ENCODE measurements at places on chromosomes 2 and 18.
A peak's percentile ranks its signal among the peaks of the same experiment; 100 is the strongest.

GRCh38 chr2:196266351-196266750 is 95.0 kb upstream of the STK17B start:
- no peak for DNase-seq

DNA sequence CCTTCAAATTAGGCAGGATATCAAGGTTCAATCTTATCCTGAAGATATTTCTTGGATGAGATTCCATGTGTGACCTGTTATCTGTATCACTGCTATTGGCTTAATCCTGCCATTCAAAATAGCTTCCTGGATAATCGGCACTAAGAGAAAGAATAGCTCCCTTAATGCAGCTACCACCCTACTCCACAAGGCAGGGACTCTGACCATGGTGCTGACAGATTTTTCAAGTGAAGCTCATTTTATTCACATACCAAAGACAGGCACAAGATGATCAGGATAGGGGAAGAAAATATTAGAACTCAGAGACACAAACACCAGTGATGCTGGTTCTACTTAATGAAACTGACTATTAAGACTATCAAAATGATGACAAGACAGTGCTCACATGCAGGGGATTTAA is 74.9 kb downstream of the ORC4 start:
- peak; percentile 4 for DNase-seq

- no peak for DNase-seq
Measured at GRCh38 chr2:234976479-234977227, 24.8 kb downstream of the SH3BP4 start.

DNA sequence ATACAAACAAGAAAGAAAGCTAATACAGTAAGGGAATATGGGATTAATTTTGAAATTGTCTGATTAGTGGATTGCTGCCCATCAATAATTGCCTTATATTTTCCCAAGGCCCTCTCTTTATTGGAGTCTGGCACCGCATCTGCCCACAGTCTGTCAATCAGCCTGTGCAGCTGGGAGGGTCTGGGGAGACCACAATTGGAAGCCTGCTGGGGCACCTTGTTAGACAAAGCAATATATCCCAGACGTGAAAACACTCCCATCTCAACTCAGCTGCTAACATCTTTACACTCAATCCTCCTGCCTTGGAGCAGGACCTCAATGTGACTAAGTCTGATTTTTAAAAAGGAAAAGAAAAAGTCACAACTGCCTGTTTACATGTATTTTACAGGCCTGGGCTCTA is 258.6 kb downstream of the SRBD1 start:
- no peak for DNase-seq

DNA sequence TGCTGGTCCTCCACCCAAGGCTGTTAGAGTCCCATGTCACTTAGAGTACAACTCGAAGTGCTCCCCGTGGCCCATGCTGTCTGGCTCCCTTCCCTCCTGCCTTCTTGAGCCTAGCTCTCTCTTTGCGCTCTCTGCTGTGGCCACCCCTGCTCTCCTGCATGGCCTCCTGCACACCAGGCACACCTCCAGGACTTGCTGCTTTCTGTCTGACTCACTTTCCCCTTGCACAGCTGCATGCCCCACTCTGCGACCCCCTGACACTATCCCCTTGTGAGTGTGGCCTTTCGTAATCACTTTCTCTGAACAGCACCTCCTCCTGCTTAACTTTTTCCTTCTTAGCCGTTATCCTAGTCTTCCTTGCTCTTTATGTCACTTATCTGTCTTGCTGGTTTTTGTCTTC is 343.6 kb downstream of the TGIF1 start:
- DNase-seq = no peak

DNA sequence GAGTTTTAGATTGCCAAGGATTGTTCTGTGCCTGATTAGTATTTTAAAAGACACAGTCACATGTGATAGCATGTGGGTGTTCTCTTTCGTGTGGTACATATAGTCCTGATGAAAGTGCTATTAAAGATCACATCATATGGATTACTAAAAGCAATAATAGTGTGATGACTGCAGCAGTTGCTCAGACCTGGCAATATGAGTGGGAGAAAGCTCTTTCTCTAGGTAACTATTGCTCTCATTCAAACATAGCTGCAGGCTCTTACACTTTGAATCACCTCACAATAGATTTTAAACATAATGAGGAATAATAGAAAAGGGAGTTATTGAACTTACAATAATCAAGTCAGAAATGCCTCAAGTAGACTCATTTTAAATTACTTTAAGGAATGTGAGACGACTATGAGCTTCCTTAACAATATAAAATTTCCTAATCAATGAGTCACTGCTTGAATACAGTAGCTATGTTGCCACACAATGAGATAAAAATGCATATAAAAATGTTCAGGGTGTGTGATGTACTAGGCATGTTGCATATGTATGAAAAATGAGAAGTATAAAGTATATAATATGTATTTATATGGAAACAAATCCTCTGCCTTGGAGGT is 452.1 kb downstream of the TMX3 start:
- peak; percentile 27 for DNase-seq

GRCh38 chr2:239723486-239724193 is 301.5 kb downstream of the NDUFA10 start:
- no peak for DNase-seq

DNA sequence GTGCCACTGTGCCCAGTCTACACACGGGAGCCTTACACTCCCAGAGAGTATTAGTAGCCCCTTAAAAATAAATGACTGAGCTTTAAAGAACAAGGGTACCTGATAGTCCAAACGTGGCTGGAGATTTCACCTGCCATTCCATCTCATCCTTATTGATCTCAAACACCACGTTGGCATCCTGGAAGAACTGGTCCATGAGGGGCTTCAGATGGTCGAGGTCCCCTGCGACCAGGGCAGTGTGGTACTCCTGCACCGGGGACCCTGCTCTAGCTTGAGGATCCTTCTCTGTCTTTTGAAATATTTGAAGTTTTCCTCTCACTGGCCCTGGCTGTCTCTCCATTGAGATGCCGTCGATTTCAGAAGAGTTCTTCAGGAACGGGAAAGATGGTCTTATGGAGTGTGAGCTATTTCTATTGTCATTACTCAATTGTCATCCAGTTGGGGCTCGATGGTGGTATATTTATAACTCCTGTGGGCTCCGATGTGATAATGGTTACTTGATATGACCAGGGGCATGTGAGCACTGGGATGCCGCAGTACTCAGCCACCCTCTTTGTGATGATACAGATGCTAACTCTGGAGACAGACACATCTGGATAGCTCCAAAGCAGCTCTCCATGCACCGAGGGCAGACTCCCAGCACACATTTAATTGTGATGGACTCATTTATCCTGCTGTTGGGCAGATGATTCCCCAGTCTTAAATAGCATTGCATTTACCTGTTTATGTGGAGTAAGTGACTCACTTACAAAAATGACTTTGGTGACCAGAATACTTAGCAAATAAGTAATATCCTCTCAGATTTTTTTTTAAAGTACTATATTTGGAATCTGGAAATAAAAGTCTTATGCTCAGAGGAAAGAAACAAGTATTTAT is 22.8 kb downstream of the ASB18 start:
- no peak for DNase-seq

DNA sequence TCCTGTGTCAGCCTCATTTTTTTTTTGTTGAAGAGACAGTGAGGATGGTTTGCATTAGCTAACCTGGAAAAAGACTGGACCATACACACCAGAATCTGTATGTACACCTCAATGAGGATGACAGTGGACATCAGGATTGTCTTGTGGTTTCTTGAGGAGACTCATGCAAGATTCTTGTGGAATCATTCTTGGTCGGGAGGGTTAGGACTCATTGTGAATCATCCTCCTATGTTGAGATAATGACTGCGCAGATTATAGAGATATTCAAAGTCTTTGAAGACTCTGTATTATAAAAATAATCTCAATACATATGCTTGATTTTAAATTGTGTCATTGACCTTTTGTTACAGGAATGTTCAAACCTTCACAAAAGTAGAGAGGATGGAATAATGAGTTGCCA is 49.1 kb upstream of the DOCK10 start:
- peak; percentile 63 for DNase-seq

DNA sequence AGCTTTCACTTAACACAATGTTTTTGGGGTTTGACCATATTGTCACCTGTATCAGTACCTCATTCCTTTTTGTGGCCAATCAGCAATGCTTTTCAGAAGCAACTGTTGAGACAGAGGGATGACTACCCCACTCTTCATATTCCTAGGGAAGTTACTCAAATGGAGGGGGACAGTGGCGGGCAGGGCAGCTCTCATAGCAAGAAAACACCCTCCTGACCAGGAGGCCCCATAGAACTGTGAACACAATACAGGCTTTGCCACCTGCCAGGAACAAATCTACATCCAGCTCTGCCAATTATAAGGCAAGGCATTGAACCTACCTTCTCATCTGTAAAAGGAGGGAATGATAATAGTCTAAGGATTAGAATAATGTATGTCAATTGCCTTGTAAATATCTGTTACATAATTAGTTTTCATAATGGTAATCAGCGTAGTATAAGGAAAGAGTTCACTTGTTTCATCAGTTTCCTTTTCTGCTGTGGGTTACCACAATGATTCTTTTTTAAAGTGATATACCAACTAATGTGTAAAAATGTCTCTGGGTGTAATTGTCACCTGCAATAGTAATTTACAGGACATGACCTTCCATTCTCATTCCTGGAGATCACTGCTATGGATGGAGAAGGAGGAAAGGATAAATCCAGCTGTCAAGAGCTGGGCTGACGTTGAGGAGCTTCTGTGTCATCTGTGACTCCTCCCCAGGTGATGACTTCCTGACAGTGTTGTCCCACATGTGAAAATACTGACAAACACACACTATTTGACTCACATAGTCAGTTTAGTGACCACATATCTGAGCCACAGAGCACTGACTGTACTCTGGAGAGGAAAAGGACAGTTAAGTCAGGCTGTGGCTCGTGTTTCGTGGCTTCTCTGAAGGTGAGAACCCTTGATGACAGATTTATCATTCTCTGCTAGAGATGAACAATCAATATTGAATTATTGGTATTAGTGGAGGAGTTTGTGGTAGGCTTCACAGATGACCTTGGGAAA is 13.5 kb downstream of the ALPK2 start:
- no peak for DNase-seq

DNA sequence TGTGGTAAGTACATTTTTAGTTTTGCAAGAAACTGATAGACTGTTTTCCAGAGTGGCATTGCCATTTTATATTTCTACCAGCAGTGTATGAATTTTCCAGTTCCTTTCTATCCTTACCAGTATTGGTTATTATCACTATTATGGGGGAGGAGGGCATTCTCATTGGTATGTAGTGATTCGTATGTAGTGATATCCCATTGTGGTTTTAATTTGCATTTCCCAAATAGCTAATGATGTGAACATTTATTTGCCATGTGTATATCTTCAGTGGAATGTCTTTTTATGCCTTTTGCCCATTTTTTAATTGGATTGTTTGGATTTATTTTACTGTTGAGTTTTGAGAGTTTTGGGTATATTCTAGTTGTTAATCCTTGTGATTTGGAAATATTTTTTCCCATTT is 16.9 kb downstream of the EIF5B start:
- DNase-seq = peak; percentile 17

GRCh38 chr2:159933727-159934049 is 128.7 kb downstream of the PLA2R1 start:
- no peak for DNase-seq

DNA sequence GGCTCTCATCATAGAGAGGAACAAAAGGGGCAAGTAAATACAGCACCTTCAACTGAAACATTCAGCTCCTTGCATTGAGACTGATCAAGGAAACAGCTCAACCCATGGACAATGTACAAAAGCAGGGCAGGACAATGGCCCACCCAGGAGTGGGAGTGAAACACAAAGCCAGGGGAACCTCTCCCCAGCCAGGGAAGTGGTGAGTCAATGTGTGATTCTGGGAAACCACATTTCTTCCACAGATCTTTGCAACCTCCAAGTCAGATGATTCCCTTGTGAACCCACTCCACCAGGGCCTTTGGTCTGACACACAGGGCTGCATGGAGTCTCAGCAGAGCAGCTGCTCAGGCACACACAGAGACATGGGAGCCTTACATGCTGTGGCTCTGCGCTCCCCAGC is 294.5 kb downstream of the NR4A2 start:
- no peak for DNase-seq

DNA sequence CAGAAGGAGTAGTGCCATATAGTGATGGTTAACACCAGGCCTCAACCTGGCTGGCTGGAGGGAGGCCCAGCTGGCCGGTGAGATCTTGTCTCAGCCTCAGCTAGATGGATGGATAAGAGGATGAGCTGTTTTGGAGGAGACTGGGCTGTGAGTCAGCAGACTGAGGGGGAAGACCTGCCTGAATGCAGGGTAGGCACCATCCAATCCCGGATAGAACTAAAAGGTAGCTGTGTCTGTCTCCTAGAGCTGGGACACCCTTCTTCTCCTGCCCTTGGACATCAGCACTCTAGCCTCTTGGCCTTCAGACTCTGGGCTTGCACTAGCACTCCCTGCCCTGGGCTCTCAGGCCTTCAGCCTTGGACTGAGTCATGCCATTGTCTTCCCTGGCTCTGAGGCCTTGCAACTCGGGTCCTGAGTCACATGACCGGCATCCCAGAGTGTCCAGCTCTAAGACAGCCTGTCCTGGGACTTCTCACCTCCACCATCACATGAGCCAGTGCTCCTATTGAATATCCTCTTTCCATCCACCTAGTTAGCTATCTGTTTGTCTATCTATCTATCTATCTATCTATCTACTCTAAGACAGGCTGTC is 131.3 kb downstream of the TPO start:
- peak; percentile 69 for DNase-seq

DNA sequence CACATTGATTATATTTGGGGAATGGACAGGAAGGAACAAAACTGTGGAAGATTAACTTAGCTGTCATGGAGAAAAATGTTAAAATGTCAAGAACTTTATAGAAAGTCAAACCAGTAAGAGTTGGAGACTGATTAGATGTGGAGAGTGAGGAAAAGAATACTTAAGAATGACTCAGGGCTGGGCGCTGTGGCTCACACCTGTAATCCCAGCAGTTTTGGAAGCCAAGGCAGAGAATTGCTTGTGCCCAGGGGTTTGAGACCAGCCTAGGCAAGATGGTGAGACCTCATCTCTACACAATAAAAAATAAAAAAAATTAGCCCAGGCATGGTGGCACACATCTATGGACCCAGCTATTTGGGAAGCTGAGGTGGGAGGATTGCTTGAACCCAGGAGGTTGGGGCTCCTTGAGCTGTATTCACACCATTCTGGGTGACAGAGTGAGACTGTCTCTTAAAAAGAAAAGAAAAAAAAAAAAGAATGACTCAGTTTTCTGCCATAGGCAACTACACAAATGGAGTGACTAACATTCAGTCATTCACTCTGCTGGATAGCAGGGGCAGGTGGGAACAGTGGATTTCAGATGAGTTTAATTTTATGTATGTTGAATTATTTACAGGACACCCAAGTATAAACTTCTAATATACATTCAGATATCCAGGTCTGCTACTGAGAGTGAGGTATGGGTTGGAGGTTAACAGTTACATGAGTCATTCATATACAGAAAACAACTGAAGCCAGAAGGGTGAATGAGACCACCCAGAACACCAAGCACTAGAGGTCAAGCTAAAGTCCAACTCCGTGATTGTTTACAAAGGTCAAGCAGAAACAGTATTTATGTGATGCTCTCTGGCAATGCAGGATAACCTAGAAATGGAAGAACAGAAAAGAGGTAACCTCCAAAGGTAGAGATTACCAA is 33.9 kb downstream of the ORC2 start:
- DNase-seq = peak; percentile 21
